Stimulated activated CD4-positive, alpha-beta T cell treated with anti-CD3 and anti-CD28 coated beads, Interleukin-1b, Interleukin-23, amount 100 ng/mL, for 1 hour (primary cell): ENCODE measurements at places on chromosomes 4 and X.

- no peak for DNase-seq
Observed at GRCh38 chrX:16797358-16797757, 11.1 kb downstream of the TXLNG start.

GRCh38 chrX:9890681-9891091, 76.5 kb upstream of the CLDN34 start:
- DNase-seq, result no peak

DNA sequence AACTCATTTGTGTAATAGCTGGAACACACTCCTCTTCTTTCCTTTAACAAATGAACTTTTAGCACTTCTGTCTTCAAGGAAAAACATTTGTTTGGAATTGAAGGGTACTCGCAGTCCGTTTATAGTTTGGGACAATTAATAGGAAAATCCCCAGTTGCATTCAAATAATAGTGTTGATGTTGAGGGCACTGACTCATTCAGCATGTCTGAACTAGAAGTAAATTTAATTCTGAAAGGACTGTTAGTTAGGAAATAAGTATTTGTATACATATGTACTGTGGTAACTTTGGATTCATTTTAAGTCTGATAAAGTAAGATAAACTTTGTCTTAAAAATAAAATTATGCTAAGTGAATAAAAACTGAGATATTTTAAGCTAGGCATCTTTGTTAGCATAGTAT, 27.2 kb downstream of the FAM199X start:
- no peak for DNase-seq

GRCh38 chrX:123859409-123859845, 426 bp upstream of the XIAP start:
- DNase-seq, result no peak

GRCh38 chrX:69066966-69067525, 98.2 kb downstream of the PJA1 start:
- no peak for DNase-seq

- DNase-seq, result no peak
Observed at GRCh38 chrX:53320543-53321229, 39.3 kb upstream of the IQSEC2 start.

GRCh38 chr4:124104628-124105027, 607.9 kb downstream of the ANKRD50 start:
- DNase-seq, result no peak

DNA sequence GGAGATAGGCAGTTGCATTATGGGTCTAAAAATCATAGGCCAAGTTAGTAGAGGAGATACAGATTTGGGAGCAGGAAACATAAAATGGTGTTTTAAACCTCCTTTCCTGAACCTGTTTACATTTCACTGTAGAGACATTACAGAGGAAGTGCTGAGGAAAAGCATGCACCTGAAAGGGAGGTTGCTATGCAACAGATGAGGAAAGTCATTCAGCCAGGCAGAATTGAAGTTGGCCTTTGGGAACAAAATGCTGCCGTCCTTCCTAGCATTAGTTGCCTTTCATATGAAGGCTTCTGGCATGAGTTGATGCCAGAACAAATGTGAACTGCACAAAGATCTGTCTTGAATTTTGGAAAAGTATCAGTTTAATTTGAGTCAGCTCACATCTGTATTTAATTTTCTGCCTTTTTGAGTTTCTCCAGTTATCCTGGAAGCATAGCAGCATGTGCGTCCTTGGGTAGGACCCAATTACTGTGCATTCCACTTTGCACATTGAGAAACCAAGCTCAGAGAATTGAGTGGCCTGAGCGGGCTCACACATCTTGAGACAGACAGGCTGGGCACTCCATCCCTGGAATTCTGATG, 38.2 kb downstream of the MAGED1 start:
- no peak for DNase-seq

- no peak for DNase-seq
Observed at GRCh38 chr4:15912236-15912635, 26.3 kb downstream of the FGFBP1 start.

GRCh38 chr4:931194-931959, 739 bp downstream of the GAK start:
- no peak for DNase-seq

DNA sequence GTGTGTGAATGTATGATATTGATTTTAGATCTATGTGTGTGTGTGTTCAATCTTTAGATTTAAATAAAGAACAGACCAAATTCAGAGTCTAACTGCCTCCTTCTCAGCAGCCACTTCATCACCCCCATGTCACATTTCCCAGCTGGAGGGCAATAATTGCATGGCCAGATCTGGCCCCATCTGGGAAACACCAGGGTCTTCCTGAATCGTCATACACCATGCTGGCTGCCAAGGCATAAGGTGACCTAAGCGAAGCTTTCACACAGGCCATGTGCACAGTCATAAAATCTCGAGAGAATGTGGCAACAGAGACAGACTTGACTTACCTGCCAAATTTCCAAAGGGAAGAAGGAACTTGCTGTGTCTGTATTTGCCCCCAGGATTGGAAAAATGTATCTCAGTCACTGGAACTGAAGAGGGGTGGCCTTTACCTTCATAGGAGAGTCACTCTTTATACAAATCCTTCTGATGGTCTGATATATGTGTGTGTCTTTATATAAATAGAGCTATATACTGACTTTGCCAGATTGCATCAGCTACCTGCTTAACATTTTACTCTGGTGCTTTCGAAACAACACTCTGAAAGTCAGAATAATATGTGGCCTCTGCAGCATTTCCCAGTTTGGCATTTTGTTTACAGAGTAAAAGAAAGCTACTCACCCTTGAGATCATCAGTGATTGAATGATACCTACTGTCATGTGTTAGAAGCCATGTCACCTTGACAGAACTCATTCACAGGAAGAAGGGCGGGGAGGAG, at the start of gene PLAC1:
Gene PLAC1, minus strand, starts transcription at position 470 of the 758 bp plus-strand sequence. CDS start 91,789 bp downstream, outside the sequence.
- DNase-seq, result no peak

DNA sequence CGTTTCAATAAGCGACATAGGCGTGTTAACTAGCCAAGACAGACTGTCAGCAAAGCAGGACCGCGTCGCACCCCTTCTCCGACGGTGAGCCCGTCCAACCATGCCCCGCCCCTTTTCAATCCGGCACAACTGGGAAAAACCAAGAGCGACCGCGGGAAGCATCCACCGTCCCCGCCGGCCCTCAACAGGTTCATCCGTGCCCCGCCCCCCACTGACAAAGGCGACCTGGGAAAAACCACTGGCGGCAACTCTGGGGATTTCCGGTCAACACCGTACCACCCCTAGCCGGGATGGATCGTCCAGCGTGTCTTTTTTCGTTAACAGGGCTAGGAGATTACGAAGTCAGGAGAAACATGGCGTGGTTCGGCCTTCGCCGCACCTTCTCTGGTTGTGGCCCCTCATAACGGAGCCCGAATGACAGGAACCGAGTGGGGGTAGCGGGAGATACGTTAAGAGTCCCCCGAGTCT, 377 bp downstream of the TIMM17B start:
- no peak for DNase-seq

DNA sequence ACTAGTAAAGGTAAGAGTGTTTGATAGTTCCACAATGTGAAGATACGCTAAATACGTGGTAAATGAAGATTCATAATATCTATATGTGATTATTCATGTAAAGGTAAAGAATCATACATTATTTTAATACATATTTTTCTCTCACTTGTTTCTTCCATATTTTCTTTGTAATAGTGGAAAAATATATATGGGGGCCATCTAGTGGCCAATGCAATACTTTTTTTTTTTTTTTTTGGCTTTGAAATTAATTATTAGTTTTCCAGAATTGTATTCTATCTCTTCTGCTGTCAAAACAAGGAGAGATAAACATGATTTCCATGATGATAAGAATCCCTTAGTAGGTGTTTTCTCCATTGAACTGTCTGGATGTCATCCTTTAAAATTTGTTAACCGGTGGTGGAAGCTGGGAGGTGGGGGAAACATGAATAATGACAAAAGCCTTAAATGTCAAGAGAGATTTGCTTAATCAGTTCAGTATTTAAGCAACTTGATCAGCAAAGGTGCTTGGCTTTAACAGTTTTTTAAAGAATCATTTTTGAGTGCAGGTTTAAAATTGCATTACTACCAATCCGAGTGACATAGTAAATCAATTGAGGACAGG, 508.7 kb upstream of the HTR2C start:
- no peak for DNase-seq

- DNase-seq, result no peak
Observed at GRCh38 chrX:112642349-112642748, 37.4 kb downstream of the LHFPL1 start.

GRCh38 chr4:47553329-47554125, 68.5 kb downstream of the ATP10D start:
- DNase-seq, result no peak

DNA sequence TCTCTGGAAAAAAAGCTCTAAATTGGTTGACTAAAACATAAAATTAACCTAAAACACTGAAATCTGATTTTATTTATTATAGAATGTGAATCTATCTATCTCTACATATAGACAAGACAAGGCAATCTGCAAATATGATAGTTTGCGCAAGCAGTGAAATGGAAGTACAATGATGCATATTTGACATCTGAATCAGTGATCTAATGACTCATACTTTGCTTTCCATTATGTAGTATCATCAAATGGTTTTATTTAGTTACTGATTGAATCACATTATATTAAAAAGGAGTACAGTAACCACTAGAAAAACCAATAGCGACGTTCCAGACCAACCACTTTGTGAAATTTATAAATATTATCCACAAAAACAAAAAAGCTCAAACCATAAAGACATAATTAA, 1969.3 kb downstream of the PCDH7 start:
- DNase-seq, result no peak

- DNase-seq, result no peak
Observed at GRCh38 chr4:115279330-115279729, 165.9 kb upstream of the NDST4 start.

DNA sequence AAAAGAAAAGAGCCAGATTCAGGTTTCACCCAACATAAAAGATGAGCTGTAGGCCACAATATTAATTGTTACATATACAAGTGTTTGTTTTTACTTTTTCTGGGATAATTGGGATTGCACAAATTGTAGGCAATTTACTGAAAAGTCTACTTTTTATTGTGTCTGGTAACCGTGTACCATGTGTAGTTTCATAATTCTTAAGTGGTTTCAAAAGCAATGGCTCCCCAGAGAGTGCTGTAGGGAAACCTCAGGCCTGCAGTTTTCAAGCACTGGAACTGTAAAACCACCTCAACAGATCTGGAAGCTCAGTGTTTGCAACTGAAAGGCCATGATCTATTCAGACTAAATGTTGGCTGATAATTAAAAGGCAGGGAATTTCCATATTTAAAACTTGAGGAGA, 53.9 kb upstream of the MMAA start:
- DNase-seq, result no peak

GRCh38 chrX:24334461-24334860, 20.6 kb upstream of the SUPT20HL2 start:
- DNase-seq, result no peak

GRCh38 chrX:53071064-53071463, 11.1 kb upstream of the TSPYL2 start:
- no peak for DNase-seq

DNA sequence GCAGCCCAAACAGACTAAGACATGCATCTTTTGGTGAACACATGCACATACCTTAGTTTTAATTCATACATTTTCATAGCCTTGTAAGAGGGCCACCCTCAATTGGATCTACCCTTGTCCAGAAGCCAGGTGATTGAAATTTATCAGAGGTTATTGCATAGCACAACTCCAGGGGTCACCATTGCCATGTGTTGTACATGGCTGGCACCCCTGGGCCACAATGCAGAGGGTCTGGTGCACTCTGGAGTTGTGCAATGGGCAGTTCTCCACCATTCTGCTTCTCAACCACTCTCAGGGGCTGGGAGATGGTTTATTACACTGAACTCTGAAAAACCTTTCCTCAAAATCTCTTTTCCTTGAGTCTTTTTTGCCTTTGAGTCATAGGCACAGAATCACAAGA, 184.4 kb upstream of the CXorf66 start:
- DNase-seq, result no peak

DNA sequence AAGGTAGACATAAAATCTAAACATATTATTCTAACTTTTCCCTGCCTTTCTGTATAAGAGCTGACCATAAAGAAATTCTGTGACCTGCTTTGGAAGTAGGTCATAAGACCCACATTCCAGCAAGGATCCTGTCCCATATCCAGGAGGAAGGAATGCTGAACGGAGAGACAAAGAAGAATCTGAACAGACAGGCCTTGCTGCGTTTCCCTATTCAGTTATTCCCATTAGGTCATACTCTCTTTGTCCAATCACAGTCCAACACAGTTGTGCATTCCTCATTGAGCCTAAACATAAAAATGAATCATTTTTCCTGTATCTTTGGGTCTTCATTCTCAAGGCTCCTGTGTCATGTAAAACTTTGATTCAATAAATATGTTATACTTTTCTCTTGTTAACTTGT, 287.6 kb upstream of the TAPT1 start:
- no peak for DNase-seq
